ENCODE measurements at places on chromosomes 7 and 10. TPM values are rescaled to one million over a fixed set of nuclear protein-coding genes. Genes with fewer than 3 reads are reported as not detected.
A peak's percentile ranks its signal among the peaks of the same experiment; 100 is the strongest.

DNA sequence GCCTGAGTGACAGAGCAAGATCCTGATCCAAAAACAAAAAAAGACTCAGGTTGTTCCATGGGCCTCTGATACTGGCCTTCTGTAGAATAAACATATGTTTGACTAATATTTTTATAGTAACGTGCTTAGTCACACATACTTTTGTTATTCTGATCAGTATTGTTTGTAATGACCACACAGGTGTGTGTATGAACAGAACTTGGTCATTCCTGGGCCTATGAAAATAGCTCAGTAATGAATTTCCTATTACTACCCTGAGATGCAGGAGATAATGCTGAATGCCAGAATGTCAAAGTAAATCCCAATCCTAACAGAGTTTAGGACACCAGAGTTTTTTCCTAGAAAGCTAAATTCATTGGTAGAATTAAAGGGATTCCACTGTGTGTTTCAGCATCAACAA lies 108.7 kb downstream of the DOCK4 start:
- no peak overlapping the region for H3K27ac ChIP-seq
- no peaks in the 10 kb centered on the region for H3K27me3 ChIP-seq
- no peak overlapping the region for H3K4me3 ChIP-seq
- no peak for DNase-seq
- H3K36me3 ChIP-seq: no peaks in the 10 kb centered on the region
- peaks cover 9% of the 10 kb centered on the region for H3K4me1 ChIP-seq

The C10orf143 gene
- 2.9 TPM for total RNA-seq

DNA sequence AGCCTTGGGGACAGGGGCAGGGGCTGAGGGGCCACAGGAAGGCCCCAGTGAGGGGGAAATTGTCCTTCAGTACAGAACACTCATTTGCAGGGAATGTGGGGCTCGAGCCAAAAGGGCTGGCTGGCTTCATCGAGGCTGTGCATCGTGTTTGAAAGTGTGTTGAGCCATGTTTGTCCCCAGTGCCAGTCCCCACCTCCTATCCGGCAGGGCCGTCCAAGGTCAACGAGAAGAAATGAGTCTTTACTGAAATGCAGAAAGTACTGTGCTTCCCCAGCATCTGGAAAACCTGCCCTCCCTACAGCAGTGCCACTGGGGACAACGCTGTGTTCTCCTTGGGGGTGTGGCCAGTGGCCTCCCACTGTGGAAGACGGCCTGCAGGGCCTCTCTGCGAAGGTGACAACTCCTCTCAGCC lies 214.1 kb downstream of the KLF6 start:
- DNase-seq: no peak
- no peak overlapping the region for H3K27ac ChIP-seq
- no peaks in the 10 kb centered on the region for H3K36me3 ChIP-seq
- no peak overlapping the region for H3K4me3 ChIP-seq

DNA sequence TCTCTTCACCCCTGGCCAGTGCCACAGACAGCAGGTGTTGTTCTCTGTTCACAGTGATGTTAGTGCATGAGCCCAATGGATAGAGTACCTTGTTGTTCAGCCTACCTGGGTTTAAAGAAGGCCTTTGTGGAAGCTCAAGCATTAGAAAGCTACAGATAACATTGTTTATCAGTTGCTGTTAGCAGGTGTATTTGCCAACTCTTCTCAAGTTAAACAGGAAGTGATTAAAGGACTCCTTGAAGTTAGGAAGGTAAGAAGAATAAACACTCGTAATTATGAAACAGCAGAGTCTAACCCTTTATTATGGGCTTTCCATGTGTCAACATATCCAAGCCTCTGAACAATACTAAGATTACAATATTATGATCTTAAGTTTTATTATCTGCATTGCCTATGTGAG lies 25.9 kb downstream of the RGR start:
- no peak for DNase-seq
- no peak overlapping the region for H3K27ac ChIP-seq
- peaks cover 36% of the 10 kb centered on the region for H3K27me3 ChIP-seq
- no peak overlapping the region for H3K4me3 ChIP-seq
- H3K36me3 ChIP-seq: no peaks in the 10 kb centered on the region

The ATOH7 gene
- 0.70 TPM for total RNA-seq

GRCh38 chr10:52746169-52746568 lies 26.4 kb downstream of the MBL2 start:
- no peaks in the 10 kb centered on the region for H3K36me3 ChIP-seq
- no peak for DNase-seq
- H3K4me3 ChIP-seq: no peak overlapping the region
- H3K4me1 ChIP-seq: peaks cover 4% of the 10 kb centered on the region

DNA sequence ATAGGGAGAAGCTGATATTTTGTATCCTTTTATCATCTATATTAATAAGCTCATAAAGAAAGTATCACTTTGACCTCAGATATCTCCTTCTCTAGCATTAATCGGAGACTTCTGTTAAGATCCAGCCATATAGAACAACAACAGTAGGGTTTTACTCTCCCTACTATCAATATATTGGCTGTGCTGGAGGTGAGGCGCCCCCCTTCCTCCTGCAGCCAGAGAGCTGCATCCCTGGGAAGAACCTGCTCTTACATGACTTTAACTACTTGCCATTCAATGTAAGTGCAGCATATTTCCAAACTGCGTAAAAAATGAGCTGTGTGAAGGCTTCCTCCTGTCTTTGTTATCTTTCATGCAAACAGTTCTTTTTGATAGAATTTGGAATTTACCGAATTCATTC lies 247.8 kb downstream of the SDK1 start:
- DNase-seq: no peak
- no peak overlapping the region for H3K27ac ChIP-seq
- no peaks in the 10 kb centered on the region for H3K36me3 ChIP-seq

DNA sequence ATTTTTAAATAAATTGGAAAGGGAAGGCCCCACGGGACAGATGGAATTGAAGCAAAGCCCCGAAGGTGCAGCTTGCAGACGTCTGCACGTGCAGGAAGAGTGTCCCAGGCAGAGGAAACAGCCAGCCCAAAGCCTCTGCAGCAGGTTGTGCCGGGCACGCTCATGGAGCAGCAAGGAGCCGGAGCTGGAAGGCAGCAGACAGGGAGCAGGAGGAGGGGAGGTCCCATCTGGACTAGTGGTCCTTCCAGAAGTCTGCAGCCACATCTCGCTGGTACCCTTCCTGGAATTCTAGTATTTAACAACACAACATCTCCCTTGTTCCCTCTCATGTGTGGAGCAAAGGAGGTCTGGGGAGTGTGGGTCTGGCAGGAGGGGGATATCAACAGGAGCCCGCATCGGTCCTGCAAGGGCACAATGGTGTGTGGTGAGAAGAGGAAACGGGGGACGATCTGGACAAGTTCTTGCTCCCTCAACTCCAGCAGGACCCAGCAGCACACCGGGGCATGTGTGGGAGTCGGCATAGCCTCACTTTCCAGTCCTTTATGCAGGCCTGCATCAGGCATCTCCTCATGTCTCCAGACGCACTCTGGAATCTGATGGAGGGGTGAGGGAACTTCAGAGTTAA lies 169.3 kb downstream of the GRID1 start:
- H3K36me3 ChIP-seq: no peaks in the 10 kb centered on the region
- no peak overlapping the region for H3K27ac ChIP-seq
- DNase-seq: no peak
- H3K4me3 ChIP-seq: no peak overlapping the region
- peaks cover 55% of the 10 kb centered on the region for H3K27me3 ChIP-seq
- H3K4me1 ChIP-seq: no peaks in the 10 kb centered on the region

GRCh38 chr7:27172315-27172774 lies 1.8 kb downstream of the HOXA10 start:
- DNase-seq: peak; percentile 14
- peak overlapping the region; percentile 69 for H3K4me3 ChIP-seq
- no peaks in the 10 kb centered on the region for H3K36me3 ChIP-seq
- peaks cover 31% of the 10 kb centered on the region for H3K4me1 ChIP-seq

The RAB19 gene
- total RNA-seq: 1.6 TPM

- DNase-seq: no peak
- H3K4me1 ChIP-seq: peaks cover 6% of the 10 kb centered on the region
- no peak overlapping the region for H3K4me3 ChIP-seq
These were observed 3.5 kb upstream of the AKR1D1 start for GRCh38 chr7:138072726-138073125.

The GPR158 gene
- 7.3 TPM for total RNA-seq

The SKAP2 gene
- 50.8 TPM for total RNA-seq

DNA sequence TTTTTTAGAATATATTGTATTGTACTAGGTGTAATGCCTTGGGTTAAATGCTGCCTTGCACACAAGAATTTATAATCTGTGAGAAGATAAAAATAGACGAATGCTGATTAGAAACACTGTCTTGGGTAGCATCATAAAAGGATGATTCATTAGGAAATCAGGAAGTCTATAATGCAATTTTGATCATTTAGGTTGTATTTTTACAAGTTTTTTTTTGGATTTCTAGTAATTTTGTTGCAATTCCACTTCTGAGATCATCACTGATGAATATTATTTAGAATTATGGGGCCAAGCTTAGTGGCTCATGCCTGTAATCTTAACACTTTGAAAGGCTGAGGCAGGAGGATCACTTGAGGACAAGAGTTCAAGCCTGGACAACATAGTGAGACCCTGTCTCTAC lies 29.6 kb downstream of the WBP1L start:
- H3K4me1 ChIP-seq: peaks cover 71% of the 10 kb centered on the region
- H3K4me3 ChIP-seq: no peak overlapping the region
- no peak for DNase-seq
- peak overlapping the region; percentile 82 for H3K27ac ChIP-seq

The NFKB2 gene
- total RNA-seq: 55.8 TPM

DNA sequence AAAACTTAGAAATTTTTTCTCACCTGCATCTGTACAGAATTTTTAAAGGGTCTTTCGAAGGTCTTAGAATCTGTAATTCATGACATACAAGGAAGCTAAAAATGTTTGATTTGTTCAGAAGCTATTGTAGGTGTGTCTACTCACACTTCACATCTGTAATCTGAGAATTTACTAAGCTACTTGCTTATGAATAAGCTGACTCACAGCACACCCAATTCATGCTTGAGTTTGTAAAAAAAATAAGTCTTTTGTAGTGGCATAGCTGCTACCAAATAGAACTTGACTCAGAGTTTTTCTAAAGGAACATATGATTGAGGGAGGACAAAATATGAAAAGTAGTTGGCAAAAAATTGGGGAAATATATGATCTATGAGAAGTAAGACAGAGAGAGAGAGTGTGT lies 12.7 kb upstream of the AGR2 start:
- no peaks in the 10 kb centered on the region for H3K4me1 ChIP-seq
- no peak overlapping the region for H3K27ac ChIP-seq
- no peaks in the 10 kb centered on the region for H3K36me3 ChIP-seq
- no peaks in the 10 kb centered on the region for H3K27me3 ChIP-seq
- no peak overlapping the region for H3K4me3 ChIP-seq

The AOAH gene
- total RNA-seq: 0.40 TPM

The NRG3 gene
- 0.57 TPM for total RNA-seq

GRCh38 chr10:74888962-74889661 lies 62.7 kb downstream of the KAT6B start:
- no peaks in the 10 kb centered on the region for H3K36me3 ChIP-seq
- peak overlapping the region; percentile 70 for H3K27ac ChIP-seq
- no peak for DNase-seq
- no peaks in the 10 kb centered on the region for H3K27me3 ChIP-seq

GRCh38 chr7:111174510-111174909 lies 83.6 kb downstream of the LRRN3 start:
- no peaks in the 10 kb centered on the region for H3K27me3 ChIP-seq
- peaks cover 21% of the 10 kb centered on the region for H3K4me1 ChIP-seq
- H3K4me3 ChIP-seq: no peak overlapping the region
- H3K36me3 ChIP-seq: peaks cover 14% of the 10 kb centered on the region
- H3K27ac ChIP-seq: peak overlapping the region; percentile 10

- H3K36me3 ChIP-seq: no peaks in the 10 kb centered on the region
- H3K4me3 ChIP-seq: peak overlapping the region; percentile 49
- peaks cover 28% of the 10 kb centered on the region for H3K4me1 ChIP-seq
- DNase-seq: no peak
- H3K27me3 ChIP-seq: peaks cover 7% of the 10 kb centered on the region
- no peak overlapping the region for H3K27ac ChIP-seq
These were observed 2.4 kb downstream of the FAS start for GRCh38 chr10:88992921-88993524.

DNA sequence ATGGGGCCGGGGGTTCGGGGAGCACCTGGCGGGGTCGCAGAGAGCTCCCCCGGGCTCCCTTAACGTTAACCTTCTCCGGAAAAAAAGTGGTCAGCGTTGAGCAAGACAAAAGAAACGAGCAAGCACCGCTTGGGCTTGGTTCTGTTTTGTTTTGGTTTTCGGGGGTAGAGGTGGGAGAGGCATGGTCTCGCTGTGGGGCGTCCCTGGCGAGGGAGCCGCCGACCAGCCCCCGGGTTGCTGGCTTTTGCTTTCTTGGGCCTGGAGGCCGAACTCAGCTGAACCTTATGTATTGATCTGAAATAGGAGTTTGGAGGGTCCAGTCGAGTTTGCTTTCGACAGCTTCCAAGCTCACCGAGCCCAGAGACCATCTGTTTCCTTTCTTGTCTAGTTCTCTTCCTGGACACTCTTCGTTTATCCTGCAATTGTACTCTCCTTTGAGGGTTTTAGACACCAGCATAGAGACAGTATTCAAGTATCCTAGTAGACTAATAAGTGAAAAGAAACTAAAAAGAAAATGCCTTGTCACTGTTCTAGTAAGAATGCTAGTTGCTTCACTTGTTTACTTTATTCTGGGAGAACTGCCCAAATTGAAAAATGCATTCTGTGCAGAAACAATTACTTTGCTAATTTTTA lies 980 bp downstream of the FHIP2A start:
- H3K4me3 ChIP-seq: peak overlapping the region; percentile 91
- H3K4me1 ChIP-seq: peaks cover 39% of the 10 kb centered on the region
- H3K27me3 ChIP-seq: no peaks in the 10 kb centered on the region
- H3K36me3 ChIP-seq: peaks cover 3% of the 10 kb centered on the region
- no peak for DNase-seq
